ENCODE measurements at places on chromosomes 1 and 21. TPM values are rescaled to one million over a fixed set of nuclear protein-coding genes. Genes with fewer than 3 reads are reported as not detected.

Gene ACKR1
- not detected for total RNA-seq

Gene NBPF11
- 4.2 TPM for total RNA-seq

Gene SPOCD1
- 37.2 TPM for total RNA-seq

Gene CYP4Z1
- total RNA-seq: not detected

Gene CORT
- total RNA-seq: 0.36 TPM

Gene EXTL1
- total RNA-seq: 0.18 TPM

Gene LRRC3
- total RNA-seq: 0.45 TPM

Gene SPATA45
- not detected for total RNA-seq

Gene SLAMF7
- not detected for total RNA-seq

Gene TNFRSF8
- 0.09 TPM for total RNA-seq

Gene FAAP20
- 18.5 TPM for total RNA-seq

Gene TTLL7
- total RNA-seq: 16.0 TPM

Gene HLX
- total RNA-seq: 4.1 TPM

Gene PTPRC
- not detected for total RNA-seq

Gene GLIS1
- 1.6 TPM for total RNA-seq

Gene CFHR1
- 1.1 TPM for total RNA-seq

Gene RBP7
- not detected for total RNA-seq

Gene LIPI
- not detected for total RNA-seq

Gene KIF2C
- total RNA-seq: 1.1 TPM

Gene CFAP74
- not detected for total RNA-seq

Gene RGS18
- total RNA-seq: not detected

Gene CFHR3
- not detected for total RNA-seq

Gene TMEM82
- not detected for total RNA-seq

Gene ZNF687
- 7.0 TPM for total RNA-seq

Gene CALML6
- total RNA-seq: 0.36 TPM

Gene OR14A2
- not detected for total RNA-seq

Gene DCDC2B
- total RNA-seq: not detected

Gene ORC1
- total RNA-seq: 12.6 TPM

Gene SUSD4
- 1.9 TPM for total RNA-seq

Gene SFN
- total RNA-seq: not detected

Gene APCS
- total RNA-seq: not detected

Gene ALPL
- 1.1 TPM for total RNA-seq

Gene LRRC38
- total RNA-seq: not detected

Gene GPR137B
- total RNA-seq: 6.8 TPM

Gene PLA2G2D
- not detected for total RNA-seq

Gene SERTAD4
- total RNA-seq: 16.7 TPM

Gene NOS1AP
- total RNA-seq: not detected

Gene PPM1J
- 0.63 TPM for total RNA-seq

Gene VASH2
- total RNA-seq: 0.90 TPM
